Activated CD8-positive, alpha-beta T cell treated with anti-CD3 and anti-CD28 coated beads, Interleukin-2, amount 10 ng/mL, durations not matched to agents 7 days and 5 days (primary cell): ENCODE measurements at places on chromosomes 7 and 10.

DNA sequence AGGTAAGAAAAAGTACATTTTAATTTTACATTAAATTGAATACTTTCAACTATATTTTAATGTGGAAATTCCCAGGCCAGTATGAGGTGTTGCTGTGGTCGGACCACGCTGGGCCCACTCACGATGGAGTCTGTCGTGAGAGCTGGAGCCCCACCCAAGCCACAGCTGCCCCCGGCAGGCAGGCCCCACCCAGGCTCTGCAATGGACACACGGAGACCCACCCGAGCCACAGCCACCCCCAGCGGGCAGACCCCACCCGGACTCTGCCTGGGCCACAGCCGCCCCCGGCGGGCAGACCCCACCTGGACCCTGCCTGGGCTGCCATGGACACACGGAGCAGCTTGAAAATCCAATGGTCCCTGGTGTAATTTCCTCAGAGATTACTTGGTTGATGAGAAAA, 141.3 kb downstream of the PTPRN2 start:
- no peak for DNase-seq

DNA sequence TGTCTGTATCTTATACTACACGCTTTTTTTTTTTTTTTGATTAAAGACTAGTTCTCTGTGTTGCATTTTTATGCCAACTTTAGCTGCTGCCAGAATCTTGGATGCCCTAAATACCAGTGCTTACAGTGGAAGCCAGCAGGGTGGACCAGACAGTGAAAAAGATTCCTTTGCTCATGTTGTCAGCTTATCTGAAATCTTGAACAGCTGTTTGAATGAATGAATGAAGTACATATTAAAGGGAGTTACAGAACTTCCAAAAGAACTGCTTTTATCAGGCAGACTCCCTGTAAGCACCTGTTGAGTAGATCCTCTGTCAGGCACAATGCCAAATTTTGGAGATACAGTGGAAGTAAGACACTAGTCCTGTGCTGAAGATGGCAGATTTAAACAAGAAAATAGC, 184.9 kb downstream of the PPP1R9A start:
- no peak for DNase-seq

DNA sequence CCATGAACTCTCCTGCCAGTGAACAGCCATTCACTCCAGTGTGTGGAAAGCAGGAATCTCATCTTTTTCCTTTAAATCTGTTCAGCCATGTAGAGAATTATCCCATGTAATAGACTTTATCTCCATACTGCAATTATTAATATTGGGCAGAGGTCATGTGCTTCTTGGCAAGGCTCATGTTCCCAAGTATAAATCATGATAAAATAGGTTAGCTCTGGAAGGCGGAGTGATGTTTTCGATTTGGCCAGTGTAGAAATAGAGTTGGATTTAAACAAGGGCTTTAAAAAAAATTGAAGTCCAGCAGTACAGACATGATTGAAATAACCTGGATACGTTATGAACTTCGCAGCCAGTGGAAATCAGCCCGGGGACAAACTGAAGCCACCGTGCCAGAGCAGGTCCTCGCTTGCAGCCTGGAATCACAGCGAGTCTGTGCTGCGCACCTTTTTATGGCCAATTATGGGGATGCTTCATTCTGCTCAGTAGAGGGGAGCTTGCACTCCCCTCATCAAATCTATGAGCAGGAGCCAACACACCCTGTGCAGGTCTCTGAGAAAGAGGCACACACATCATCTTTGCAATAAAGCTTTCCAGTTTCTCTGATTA, 654.0 kb upstream of the MKI67 start:
- DNase-seq = no peak

DNA sequence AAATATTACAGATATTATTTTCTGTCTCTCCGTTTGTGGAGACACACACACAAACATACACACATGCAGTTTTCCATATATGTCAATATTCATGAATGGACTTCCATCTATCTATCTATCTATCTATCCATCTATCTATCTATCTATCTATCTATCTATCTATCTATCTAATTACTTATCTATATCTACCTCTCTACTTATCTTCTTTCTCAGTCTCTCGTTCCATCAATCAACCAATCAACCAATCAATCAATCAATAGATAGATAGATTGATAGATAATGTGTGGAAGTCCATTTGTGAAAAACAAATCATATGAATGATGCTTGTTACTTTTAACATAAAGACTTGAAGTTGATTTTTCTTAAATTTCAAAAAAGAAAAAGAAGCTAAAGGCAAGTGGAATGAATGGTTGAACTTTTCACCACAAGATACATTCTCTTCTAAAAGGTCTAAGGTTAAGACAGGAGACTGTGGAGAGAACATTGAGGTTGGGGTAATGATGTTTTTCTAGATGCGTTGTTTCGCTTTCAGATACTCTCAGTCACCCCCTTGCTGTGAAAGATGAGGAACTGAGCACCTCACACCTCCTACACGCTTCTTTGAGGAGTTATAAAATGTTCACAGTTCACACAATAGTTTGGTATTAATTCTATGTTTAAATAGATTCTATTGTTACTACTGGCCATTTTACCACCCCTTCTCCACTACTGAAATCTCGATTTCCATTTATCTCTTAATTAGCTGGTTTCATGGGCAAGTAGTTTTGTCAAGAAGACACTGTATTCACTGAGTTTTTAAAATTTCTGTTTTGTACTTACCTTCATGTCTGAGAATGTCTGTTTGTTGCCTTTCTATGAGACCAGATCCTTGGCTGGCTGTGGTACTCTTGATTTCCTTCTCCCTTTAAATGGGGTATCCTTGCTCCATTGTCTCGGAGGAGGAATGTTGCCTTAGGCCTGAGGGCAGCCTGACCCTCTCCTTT, 114.1 kb downstream of the EMX2 start:
- DNase-seq = no peak

- no peak for DNase-seq
Measured at GRCh38 chr10:104406715-104407650, 53.4 kb downstream of the CFAP58 start.

DNA sequence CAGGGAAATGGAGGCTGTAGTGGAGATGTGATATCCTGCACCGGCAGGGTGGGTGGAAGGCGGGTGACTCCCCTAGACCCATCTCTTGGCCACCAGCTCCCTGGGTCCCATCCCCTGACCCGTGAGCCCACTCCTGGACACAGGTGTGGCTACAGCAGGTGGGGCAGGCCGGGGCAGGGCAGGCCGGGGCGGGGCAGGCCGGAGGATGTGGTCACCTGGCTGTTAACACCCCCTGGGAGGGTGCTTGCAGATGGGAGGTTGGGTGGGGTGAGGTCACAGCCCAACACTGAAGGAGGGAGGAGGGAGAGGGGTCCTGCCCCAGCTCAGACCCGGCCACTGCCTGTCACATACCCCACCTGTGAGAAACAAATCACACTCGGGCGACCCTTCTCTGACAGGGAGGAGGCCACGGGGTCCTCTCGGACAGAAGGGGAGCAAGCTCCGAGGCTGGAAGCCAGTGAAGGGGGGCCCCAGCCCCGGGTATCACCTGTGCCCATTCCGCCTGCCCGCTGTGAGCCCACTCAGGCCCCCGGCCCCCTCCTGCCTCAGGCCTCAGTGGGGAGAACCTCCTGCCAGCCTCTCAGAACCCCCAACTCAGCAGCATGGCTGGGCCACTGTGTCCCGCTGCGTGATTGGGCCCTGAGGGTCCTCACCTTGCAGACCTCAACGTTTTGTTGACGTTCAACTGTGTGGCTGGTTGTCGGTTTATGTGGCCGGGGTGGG, 74.0 kb downstream of the MICALL2 start:
- DNase-seq = no peak
